Fibroblast of skin of left biceps (primary cell): ENCODE measurements at places on chromosomes 1 and 21.

DNA sequence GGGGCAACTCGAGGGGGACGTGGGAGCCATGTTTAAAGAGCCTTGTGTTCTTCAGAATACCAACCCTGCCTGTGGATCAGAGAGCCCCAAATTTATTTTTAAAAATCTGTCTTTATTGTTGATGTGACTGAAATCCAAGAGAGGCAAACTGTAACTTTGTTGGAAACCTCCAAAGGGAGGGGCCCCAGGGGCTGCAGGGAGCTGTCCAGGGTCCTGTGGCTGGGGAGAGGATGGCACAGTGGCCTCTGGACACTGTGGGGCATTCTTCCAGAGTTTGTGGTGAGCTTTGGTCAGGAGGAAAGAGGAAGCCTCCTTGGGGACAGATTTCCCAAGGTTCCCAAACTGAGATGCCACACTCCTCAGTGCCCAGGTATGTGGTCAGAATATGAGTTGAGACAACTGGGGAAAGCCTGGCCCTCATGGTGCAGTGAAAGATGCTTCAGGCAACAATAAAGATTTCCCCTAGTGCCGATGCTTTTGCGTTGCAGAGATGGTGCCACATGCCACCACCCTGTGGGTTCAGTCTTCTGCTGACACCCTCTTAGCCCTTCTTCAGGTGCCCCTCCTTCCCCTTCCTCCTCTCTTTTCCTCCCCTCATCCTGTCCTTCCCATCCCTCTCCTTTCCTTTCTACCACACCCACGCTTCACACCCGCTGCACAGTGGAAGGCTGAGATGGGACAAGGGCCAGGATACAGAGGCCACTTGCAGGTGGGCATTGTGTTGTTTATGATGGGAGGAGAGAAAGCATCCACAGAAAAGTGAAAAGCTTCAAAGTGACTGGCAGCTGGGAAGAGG is 122.1 kb downstream of the UCK2 start:
- DNase-seq = no peak

DNA sequence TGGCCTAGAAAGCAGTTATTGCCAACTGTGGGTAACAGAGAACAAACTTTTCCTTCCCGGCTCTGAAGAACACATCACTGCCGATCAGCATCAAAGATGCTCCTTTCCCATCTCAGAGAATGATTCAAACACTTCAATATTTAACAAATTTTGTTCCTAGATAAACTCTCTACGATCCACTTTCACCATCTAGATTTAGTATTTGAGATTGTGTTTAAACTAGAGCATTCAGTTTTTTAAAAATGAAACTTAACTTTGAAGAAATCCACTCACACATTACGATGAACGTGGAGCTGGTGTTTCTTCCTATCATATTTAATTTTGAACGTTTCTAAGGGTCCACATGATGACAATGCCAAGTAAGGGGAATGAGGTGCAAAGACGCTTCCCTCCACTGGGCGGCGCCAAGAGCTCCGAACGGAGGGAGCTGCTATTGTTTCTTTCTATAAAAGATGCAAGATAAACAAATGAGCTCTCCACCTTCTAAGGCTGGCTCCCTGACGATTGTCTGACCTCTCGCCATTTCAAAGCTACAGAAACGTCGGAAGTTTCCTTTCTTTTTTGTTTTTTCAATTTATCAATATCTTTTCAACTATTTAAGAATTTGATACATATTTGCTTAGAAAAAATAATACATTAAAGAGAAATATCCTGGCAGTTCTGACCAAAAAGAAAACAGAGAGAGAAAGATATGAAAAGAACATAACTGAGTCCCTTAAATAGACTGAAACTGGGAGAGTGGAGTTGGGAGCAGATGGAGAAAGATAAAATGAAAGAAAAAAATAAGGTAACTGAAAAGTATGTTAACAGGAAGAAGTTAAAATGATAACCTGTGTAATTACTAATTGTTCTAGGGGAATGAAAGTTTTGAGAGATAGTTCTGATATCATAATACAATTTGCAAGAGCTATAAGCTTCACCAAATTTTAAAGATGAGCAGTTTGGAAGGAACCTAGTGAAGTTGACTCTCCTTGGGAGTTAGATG is 4.4 kb upstream of the BARHL2 start:
- peak; percentile 6 for DNase-seq

DNA sequence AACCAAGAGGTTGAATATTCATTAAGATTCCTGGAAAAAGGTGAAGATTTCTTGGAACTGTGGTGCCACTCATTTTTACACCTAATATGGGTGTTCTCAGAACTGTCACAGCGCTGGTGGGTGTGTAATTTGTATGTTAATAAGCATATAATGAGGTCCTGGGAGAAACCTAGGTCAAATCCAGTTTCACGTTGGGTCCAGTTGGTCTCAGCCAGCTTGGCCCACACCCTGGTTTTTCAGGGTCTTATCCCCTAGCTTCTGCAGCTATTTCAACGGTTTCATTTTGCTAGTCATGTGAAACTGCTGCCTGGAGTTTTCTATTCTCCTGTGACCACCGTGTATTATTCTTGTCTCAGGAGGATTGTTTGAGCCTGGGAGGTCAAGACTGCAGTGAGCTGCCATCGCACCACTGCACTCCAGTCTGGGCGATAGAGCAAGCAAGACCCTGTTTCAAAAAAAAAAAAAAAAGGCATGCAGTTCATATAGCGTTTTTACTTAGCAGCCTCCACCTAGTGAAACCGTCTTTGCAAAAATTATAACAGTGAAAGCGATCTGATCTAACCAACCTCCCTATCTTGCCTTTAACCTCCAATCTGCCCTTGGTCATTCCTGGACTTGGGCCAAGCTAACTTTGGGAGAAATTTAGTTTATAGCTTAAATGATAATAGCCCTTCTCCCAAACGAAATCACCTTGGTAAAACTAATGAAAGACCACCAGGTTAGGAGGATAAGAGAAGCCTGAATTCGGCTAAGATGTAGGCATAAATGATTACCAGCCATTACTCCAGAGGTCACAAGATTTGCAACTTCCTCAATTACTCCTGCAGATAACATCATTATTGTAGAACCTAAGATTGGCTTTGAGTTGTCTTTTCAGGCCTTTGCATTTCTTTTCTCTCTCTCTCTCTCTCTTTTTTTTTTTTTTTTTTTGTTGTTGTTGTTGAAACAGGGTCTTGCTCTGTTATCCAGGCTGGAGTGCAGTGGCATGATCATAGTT is 44.0 kb downstream of the PTAFR start:
- no peak for DNase-seq

GRCh38 chr21:34971656-34972055 is 77.4 kb downstream of the RUNX1 start:
- no peak for DNase-seq

GRCh38 chr1:103333141-103333540 is 192.4 kb upstream of the RNPC3 start:
- no peak for DNase-seq

GRCh38 chr1:39485046-39485803 is 6.2 kb upstream of the BMP8A start:
- no peak for DNase-seq

- no peak for DNase-seq
Observed at GRCh38 chr1:87030740-87031690, 116.6 kb downstream of the HS2ST1 start.

GRCh38 chr21:36004441-36004840 is 55.9 kb downstream of the SETD4 start:
- no peak for DNase-seq

- DNase-seq = no peak
Observed at GRCh38 chr1:200912737-200913407, 18.2 kb downstream of the INAVA start.

DNA sequence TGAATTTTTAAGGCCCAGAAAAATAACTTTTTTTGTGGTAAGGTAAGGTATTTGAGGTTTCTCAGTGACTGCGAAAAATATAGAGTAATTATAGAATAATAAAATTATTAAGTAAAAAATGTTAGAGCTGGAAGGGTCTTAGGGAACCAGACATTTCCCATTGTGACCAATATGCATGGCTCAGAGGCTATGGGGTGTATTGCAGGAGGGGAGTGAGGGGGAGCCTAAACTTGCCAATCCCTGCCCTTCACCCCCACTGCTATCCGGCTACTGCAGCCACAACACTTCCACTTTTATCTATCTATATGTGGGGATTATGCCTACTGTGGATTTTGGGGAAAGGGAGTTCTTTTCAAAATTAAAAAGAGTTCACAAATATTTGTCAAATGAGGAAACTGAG is 7.6 kb upstream of the GADD45A start:
- DNase-seq = no peak

DNA sequence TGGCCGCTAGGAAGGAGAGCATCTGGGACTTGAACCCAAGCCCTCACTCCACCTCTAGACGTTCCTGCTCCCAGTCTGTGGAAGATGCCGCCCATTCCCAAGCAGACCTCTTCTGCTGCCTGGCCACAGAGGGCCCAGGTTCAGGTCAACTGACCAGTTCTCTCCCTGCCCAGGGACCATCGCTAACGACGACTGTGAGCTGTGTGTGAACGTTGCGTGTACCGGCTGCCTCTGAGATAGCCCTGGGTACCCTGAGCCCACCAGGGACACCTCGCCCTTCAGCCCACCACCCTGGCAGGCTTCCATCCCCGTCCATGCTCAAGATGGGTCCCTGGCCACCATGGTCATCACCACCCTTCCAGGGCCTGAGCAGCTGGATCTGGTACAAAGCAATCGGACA is 2.2 kb downstream of the GUCA2B start:
- no peak for DNase-seq
